CD4-positive, alpha-beta T cell treated with Interleukin-2 at 100 ng/mL for 4 hours (primary cell): ENCODE measurements at places on chromosomes 7 and 10.

- DNase-seq, result no peak
Measured at GRCh38 chr7:128835231-128835751, 5.1 kb downstream of the FLNC start.

DNA sequence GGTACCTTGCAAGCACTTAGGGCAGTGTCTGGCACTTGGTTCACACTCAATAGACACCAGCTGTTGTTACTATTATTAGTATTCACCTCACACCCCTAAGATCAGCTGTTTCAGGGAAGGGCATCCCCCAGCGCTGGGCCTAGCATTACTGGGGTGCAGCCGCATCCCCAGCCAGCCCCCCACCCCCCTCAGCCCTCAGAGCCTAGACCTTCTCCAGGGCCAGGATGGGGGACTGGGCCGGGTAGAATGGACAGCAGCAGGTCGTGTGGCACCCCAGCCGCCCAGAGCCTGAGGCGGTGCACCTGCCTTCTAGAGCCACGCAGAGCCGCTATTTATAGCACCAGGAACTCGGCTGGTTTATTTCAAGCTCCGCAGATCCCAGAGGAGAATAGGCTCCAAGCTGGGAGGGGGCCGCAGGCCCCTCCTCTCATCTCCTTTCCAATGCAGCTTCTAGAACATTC, 60.5 kb downstream of the GTF2IRD1 start:
- DNase-seq, result no peak

DNA sequence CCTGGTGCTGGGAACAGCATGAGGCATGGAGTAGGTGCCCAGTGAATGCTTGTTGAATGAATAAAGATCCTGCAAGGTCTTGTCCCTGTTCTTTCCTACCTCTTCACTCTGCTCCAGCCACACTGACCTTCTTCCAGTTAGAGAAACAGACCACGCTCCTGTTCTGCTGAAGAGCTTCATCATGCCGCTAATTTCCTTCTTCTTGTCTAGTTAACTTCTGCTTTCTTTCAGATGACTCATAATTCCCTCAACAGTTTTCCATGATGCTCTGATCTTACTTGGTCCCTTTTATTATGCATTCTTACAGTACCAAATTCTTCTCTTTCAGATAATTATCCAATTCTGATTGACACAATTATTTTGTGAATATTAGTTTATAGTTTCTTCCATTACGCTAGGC, 59.5 kb upstream of the C1QL3 start:
- no peak for DNase-seq

GRCh38 chr10:23918090-23918723, 290.7 kb upstream of the KIAA1217 start:
- no peak for DNase-seq

DNA sequence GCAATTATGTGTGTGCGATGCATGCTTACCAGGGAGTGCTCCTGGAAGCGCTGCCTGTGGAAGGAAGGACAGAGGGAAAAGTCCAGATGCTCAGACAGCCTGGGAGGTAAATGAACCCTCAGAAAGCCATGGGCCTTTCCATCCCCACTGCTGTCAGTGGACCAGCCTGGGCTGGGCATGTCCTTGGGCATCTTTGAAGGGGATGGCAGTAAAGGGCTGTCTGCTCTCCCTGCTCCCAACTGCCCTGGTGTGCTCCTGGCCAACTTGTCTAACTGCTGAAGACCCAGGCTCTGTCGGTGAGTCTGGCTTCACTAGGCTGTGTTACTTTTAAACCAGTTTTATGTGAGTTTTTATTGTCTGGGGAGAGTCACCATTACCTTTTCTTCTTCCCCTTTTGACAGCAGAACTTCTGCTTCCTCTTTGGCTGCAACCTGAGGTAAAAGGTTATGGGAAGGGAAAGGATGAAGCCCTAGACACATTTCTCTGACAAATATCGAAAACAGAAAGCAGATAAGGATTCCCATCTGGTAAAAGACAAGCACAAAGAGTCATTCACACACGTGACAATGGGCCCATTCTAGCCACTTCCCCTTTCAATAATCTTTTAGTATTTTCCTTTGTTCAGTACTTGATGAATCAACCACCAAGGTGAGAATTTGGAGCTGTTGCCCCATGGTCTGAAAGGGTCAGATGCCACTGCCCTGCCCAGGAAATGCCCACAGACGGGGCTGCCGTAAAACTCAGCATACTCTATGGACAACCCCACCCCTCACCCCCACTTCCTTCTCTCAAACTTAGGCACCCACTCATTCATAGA, 27.6 kb upstream of the PIK3AP1 start:
- DNase-seq, result no peak

DNA sequence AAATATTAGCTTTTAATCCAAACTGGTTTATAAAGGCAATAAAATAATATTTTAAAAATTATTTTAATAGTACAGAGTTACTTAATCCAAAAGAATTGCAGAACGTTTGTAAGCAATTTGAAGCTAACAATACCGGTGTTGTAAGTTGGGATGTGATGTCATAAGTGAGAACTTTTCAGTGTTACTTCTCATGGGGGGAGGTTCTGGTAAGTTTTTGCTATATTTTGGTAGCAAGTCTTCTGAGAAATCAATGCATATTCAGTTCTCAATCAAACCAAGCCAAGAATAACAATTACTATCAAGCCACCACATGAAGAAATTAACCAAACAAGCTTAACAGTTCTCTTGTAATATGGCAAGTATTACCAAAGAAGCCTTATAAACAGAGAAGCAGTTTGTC, 147.1 kb upstream of the ASAH2 start:
- peak; percentile 21 for DNase-seq

- DNase-seq, result no peak
Measured at GRCh38 chr7:50155755-50156154, 62.7 kb upstream of the ZPBP start.

DNA sequence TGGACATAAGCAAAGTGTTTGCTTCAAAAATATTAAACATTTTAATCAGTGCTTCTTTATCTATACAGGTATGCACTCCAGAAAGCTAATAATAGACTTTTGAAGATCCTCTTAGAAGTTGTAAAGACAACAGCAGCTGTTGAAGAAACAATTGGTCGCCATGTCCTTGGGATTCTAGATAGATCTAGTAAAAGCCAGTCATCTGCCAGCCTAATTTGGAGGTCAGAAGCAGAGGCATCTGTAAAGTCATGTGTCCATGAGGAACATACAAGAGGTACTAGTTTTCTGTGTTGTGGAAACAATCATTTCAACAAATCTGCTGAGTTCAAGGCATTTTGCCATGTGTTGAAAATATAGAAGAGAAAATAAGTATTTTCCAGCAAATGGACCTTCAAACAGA, 89.3 kb downstream of the CYP51A1 start:
- no peak for DNase-seq
